Tibial nerve (tissue), 4 donors: ENCODE measurements at places on chromosomes 1 and 21. TPM values are rescaled to one million over a fixed set of nuclear protein-coding genes. Genes with fewer than 3 reads are reported as not detected.

DNA sequence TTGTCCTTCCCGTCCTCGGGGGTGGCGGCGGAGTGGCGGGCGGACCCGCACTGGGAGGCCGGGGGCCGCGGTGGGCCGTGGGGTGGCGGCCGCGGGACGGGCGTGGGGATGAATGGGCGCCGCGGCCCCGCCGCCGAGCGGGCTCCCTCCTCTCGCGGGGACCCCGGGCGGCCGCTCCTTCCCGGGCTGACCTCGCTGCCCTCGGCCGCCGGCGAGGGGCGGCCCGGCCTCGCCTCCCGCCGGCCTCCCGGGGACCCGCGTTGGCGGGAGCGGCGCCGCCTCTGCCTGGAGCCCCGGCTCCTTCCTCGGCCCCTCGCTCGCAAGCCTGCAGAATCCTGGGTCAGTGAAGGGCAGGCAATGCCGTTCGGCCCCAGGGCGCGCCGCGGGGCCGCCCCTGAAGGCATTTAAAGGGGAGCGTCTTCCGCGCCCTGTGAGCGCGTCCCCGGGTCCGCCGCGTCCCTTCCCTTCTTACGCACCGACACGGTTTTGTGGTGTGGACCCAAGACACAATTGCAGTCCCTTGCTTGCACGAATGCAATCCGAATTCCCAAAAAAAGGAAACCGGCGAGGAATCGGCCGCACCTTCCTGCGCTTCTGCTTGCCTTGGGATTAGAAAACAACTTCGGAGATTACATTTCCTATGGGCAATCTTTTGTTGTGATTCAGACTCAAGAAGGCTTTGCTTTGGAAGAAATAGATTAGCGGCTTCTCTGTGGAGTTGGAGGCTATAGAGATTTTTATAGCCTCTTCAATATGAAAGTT is 776 bp downstream of the ITSN1 start:
- DNase-seq = no peak
- no peaks in the 10 kb centered on the region for H3K27me3 ChIP-seq
- H3K4me3 ChIP-seq = peak overlapping the region; percentile 99
- peak overlapping the region; percentile 93 for H3K27ac ChIP-seq
- H3K36me3 ChIP-seq = no peaks in the 10 kb centered on the region

- no peak for DNase-seq
- peaks cover 37% of the 10 kb centered on the region for H3K4me1 ChIP-seq
- no peaks in the 10 kb centered on the region for H3K36me3 ChIP-seq
- H3K27ac ChIP-seq = peak overlapping the region; percentile 74
Observed at GRCh38 chr1:95002540-95003432, 70.0 kb downstream of the ALG14 start.

DCAF6 gene
- 75.7 TPM for total RNA-seq

CD1B gene
- not detected for total RNA-seq

PLA2G2A gene
- 327 TPM for total RNA-seq

ATP1A2 gene
- 211 TPM for total RNA-seq

GRCh38 chr1:116133696-116134475 is 22.7 kb downstream of the MAB21L3 start:
- H3K36me3 ChIP-seq = no peaks in the 10 kb centered on the region
- H3K4me3 ChIP-seq = no peak overlapping the region
- no peaks in the 10 kb centered on the region for H3K4me1 ChIP-seq
- H3K27me3 ChIP-seq = peaks cover 6% of the 10 kb centered on the region
- H3K27ac ChIP-seq = no peak overlapping the region

TMEM125 gene
- 0.21 TPM for total RNA-seq

GRCh38 chr1:50129201-50129600 is 20.5 kb downstream of the ELAVL4 start:
- H3K27me3 ChIP-seq = no peaks in the 10 kb centered on the region
- H3K27ac ChIP-seq = no peak overlapping the region
- no peak for DNase-seq

CRP gene
- not detected for total RNA-seq

- peaks cover 28% of the 10 kb centered on the region for H3K4me1 ChIP-seq
- H3K27ac ChIP-seq = no peak overlapping the region
- no peaks in the 10 kb centered on the region for H3K27me3 ChIP-seq
Observed at GRCh38 chr1:46343351-46343695, 2.7 kb downstream of the NSUN4 start.
